Caudate nucleus (tissue), 63 donors: ENCODE measurements at places on chromosomes 12 and 14.

GRCh38 chr12:113130457-113131135 lies 5.0 kb downstream of the RASAL1 start:
- peak; percentile 18 for DNase-seq

- no peak for DNase-seq
These were observed 136.3 kb upstream of the IGF1 start for GRCh38 chr12:102616692-102617091.

- peak; percentile 49 for DNase-seq
These were observed 96.3 kb downstream of the ITPK1 start for GRCh38 chr14:93019367-93019843.

GRCh38 chr12:110807640-110808039 lies 39.1 kb upstream of the CCDC63 start:
- DNase-seq, result no peak

GRCh38 chr12:114592946-114593345 lies 91.0 kb downstream of the TBX3 start:
- DNase-seq, result no peak

DNA sequence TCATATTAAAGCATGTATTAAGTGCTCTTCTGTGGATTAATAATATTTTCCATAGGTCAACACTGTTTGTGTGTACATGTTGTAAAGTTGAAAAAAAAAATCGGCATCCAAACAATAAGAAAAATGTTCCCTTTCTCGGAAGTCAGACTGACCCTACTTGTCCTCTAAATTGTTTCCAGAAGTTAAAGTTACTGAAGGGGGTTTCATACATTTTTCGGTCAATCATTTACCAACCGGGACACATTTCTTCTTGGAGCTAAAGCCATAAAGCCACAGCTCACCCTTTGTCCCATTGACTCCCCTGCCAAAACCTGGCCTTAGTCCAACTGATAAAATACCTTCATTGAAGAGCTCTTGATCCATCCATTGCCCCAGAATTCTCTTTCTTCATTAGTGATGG lies 230.0 kb downstream of the ANO2 start:
- DNase-seq, result no peak

DNA sequence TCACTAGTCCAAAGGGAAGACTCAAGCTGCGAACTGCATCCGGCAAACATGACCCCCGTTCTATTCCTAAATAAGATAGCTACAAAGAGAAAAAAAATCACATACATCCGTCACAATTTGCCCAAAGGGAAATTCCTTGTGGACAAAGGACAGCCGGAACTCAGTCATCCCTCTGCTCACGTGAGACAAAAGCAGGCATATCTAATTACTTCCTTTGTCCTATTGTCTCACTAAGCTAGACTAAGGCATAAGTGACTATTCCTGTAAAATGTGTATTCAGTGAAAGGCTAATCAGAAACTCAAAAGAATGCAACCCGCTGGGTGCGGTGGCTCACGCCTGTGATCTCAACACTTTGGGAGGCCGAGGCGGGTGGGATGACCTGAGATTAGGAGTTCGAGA lies 27.2 kb upstream of the NINJ2 start:
- no peak for DNase-seq

DNA sequence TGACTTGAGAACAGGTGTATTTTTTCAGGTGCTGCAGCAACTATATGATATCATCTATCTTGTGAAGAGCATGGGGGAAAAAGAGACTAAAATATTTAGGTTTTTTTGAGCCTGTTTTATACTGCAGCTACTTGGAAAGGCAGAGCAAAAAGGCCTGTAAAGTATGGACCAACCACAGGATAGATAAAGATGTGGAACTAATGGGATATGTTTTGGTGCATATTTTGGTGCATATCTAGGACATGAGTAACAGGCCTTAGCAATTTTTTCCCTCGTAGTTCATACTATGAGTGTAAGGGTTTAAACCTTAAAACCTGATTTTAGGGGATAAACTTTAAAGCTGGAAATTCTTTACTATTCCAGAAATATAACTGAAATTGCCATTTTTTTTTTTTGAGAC lies 6.0 kb upstream of the GTSF1 start:
- no peak for DNase-seq

GRCh38 chr14:24848102-24848790 lies 201.7 kb downstream of the STXBP6 start:
- DNase-seq, result no peak

DNA sequence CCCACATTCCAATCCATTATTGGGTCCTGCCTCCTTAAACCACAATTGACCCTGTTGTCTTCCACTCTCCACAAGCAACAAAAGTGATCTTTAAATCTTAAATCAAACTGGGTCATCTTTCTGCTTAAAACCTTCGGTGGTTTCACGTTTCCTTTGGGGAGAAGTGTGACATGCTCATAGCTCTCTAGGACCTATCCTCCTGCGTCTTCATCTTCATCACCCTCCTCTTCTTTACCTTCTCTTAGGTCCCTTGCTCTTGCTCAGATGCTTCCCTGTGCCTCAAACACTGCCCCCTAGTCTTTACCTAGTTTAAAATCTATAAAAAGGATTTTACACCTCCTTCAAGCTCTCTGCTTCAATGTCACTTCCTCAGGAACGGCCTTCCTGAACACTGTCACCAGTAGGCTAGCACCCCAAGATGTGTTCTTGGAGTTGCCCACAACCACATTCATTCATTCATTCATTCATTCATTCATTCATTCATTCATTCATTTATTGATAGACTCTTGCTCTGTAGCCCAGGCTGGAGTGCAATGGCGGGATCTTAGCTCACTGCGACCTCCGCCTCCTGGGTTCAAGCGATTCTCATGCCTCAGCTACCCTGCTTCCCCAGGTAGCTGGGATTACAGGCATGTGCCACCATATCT lies 46.8 kb downstream of the GALNT4 start:
- DNase-seq, result no peak

DNA sequence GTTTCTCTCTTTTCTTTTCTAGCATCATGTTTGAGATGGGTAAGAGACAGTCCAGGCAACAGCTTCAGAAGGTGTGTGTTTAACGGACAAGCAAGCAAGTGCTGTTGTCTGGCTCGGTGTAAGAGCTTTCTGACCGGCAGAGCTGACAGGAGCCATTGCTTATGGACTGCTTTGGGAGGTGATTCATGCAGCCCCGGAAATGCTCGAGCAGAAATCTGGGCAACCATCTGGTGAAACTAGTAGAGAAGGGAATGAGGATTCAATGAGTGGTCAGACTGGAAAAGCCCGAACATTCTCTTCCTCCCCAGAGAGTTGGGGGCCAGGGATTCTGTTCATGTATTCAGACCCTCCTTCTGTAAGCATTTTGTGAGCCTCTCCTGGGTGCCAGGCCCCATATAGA lies 24.4 kb downstream of the TUNAR start:
- no peak for DNase-seq

GRCh38 chr12:2435511-2435910 lies 359.3 kb upstream of the FKBP4 start:
- no peak for DNase-seq

DNA sequence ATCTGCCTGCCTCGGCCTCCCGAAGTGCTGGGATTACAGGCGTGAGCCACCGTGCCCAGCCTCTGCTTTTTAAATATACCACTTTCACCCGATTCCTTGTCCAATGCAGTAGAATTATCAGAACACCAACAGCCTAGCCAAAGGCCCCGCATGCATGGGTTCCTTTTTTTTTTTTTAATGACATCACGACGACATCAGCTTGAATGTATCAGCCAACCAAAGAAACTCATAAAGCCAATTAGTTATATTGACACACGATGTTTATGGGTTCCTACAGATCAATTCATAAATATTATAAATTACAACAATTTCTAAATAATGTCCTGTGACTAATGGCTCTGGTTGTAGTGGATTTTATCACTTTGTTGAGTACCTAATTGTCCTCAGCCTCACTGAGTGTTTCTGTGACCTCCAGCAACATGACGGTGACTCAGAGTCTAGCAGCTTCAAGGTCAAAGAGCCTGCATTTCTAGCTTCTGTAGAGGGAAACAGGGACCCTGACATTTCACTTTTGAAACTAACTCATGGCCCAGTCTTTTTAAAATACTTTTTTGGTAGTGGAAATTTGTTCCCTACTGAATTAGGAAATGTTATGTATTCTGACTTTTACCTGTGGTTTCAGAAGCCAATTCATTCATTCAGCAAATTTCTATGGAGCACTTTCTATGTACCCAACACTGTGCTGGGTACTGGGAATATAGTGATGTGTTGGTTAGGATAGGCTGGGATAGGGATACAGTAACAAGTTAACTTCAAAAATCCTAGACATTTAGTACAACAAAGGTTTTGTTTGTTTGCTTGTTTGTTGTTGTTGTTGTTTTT lies 144.1 kb downstream of the SUDS3 start:
- no peak for DNase-seq

GRCh38 chr12:43444940-43445564 lies 107.0 kb downstream of the ADAMTS20 start:
- DNase-seq, result peak; percentile 2

- DNase-seq, result no peak
These were observed 38.7 kb downstream of the PPHLN1 start for GRCh38 chr12:42364692-42365091.

- no peak for DNase-seq
These were observed 368.4 kb downstream of the ATP23 start for GRCh38 chr12:58309806-58310205.

DNA sequence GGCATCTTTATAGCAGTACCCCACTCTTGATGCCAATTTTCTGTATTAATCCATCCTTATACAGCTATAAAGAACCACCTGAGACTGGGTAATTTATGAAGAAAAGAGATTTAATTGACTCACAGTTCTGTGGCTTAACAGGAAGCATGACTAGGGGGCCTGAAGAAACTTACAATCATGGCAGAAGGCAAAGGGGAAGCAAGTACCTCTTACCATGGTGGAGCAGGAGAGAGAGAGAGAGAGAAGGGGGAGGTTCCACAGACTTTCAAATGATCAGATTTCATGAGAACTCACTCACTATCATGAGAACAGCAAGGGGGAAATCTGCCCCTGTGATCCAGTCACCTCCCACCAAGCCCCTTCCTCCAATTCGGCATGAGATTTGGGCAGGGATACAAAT lies 84.4 kb downstream of the SLC24A4 start:
- no peak for DNase-seq

DNA sequence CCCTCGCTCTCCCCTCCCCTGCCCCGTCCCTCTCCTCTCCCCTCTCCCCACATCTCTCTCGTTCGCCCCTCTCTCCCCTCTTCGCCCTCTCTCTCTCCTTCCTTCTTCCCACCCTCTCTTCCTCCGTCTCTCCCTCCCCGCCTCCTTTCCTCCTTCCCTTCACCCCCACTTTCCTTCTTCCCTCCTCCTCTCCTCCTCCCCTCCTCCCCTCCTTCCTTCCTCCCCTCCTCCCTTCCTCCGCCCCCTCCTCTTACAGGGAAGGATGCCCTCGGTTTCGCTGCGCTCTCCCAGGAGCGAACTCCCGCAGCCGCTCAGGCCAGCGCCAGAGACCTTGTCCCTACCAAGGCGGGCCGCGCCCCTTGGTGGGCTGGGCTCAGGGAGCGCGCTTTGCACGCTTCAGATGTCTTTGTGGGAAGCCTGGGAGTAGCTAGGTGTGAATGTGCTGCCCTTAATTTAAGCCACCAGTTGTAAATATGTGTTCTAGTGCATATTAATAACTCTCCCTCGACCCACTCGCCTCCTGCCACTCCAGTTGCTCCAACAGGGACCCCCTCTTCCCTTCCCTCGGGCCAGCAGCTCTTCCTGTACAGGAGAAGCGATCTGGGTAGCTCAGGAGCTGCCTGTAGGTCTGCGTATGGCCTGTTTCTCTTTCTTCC lies 13.3 kb upstream of the MAP3K9 start:
- no peak for DNase-seq

- DNase-seq, result no peak
These were observed 36.0 kb downstream of the SLC8A3 start for GRCh38 chr14:70152704-70153103.

GRCh38 chr14:87171141-87171540 lies 821.8 kb downstream of the GALC start:
- DNase-seq, result no peak

- no peak for DNase-seq
These were observed 24.1 kb downstream of the KLRD1 start for GRCh38 chr12:10331642-10332239.

GRCh38 chr12:103494051-103494733 lies 1.6 kb downstream of the C12orf42 start:
- no peak for DNase-seq

DNA sequence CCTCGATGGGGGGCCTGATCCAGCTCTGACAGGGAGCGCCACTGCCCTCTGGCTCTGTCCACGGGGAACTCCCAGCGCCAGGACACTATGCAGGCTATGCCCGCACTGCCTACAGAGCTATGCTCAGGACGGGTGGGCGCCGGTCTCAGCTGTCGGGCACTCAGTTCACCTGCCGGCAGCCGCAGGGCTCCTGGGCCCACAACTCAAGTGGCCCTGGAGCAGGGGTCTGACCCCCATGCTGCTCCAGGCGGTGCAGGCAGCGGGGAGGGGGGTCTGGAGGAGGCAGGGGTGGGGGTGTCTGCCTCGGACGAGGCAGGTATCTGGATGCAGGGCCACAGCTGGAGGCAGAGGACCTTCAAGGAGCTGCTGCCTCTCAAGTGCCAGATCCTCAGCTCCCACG lies 28.5 kb upstream of the NUDT14 start:
- DNase-seq, result no peak

DNA sequence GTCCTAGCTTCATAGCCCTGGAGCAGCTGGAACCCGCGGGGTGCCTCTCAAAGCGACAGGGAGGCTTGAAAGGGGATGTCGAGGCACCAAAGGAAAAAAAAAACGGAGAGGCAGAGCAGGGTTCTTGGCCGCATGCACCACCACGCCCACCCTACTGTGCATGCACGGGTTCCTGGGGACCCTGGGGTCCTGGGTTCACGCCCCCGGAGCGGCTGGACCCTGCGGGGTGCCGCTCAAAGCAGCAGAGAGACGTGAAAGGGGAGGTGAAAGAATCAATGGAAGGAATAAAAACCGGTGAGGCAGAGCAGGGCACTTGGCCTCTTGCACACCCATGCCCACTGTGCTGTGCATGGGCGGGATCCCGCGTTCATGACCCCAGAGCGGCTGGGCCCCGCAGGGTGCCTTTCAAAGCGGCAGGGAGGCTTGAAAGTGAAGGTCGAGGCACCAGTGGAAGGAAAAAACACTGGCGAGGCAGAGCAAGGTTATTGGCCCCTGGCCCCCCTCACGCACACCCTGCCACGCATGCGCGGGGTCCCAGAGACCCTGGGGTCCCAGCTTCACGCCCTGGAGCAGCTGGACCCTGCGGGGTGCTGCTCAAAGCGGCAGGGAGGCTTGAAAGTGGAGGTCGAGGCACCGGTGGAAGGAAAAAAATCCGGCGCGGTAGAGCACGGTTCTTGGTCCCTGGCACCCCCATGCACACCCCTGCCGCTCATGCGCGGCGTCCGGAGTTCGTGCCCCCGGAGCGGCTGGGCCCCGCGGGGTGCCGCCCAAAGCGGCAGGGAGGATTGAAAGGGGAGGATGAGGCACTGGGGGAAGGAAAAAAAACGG lies 318.5 kb downstream of the ALG10 start:
- DNase-seq, result no peak

DNA sequence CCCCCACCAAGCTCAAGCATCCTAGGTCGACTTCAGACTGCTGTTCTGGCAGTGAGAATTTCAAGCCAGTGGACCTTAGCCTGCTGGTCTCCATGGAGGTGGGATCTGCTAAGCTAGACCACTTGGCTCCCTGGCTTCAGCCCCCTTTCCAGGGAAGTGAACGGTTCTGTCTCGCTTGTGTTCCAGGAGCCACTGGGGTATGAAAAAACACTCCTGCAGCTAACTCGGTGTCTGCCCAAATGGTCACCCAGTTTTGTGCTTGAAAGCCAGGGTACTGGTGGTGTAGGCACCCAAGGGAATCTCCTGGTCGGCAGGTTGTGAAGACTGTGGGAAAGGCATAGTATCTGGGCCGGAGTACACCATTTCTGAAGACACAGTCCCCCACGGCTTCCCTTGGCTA lies 44.6 kb upstream of the FKBP4 start:
- DNase-seq, result no peak

GRCh38 chr12:78457938-78458337 lies 406.6 kb upstream of the SYT1 start:
- no peak for DNase-seq
